Activated T-cell treated with anti-CD3 and anti-CD28 coated beads for 48 hours (primary cell): ENCODE measurements at places on chromosomes 2 and 18.

DNA sequence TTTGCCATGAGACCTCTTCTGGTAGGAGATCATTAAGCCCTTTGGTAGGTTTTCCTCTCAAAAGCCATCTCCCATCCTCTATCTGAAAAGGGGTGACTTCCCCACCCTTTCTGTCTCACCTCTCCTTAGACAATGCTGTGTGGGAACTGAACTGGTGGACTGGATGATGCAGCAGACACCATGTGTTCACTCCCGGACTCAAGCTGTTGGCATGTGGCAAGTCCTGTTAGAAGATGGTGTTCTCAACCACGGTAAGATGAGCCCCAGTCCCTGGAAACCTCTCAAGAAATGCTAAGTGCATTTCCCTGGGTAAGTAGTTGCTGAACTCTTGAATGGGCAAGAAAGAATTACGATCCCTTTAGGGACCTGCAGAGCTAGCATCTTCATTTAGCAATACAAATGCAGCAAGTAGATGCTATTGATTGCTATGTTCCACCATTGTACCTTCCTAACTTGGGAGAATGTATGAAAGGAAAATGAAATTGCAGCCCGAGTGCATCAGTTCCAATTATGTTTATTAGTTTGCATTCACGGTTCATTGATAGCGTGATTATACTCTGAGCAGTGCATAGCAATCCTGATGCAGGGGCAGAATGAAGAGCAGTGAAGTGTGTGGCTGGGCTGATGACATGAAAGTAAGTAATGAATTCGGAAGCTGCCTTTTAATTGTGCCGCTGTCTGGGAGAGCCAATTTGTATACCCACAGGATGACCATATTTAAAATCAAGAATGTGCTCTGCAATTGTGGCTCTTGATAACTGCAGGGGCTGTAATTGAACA lies 110.0 kb upstream of the MAP3K20 start:
- no peak for DNase-seq

DNA sequence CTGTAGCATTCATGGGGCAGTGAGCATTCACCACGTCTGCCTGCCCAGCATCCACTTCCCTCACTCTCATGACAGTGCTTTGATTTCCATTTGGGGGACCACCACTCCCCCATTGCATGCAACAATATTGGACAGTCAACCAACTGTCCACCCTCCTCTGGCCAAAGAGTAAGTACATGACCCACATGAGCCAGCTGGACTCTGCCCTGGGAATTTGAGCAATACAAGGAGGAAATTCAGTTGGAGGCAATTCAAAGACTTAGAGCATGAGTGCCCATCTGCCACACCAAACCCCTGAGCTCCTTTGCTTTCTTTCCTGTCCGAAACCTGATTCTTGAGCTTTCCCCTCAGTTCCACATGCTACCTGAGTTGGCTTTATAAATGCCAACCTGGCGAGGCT lies 41.7 kb upstream of the PNO1 start:
- no peak for DNase-seq

- no peak for DNase-seq
These were observed 122.8 kb downstream of the SLC4A10 start for GRCh38 chr2:161746891-161747535.

GRCh38 chr18:38198526-38198925 lies 632.9 kb upstream of the CELF4 start:
- no peak for DNase-seq

- DNase-seq, result no peak
These were observed 166.1 kb downstream of the CLIP4 start for GRCh38 chr2:29281086-29281915.

- peak; percentile 63 for DNase-seq
These were observed 167.1 kb downstream of the ZFP36L2 start for GRCh38 chr2:43059183-43059897.

GRCh38 chr2:79373358-79374130 lies 139.3 kb upstream of the CTNNA2 start:
- no peak for DNase-seq

DNA sequence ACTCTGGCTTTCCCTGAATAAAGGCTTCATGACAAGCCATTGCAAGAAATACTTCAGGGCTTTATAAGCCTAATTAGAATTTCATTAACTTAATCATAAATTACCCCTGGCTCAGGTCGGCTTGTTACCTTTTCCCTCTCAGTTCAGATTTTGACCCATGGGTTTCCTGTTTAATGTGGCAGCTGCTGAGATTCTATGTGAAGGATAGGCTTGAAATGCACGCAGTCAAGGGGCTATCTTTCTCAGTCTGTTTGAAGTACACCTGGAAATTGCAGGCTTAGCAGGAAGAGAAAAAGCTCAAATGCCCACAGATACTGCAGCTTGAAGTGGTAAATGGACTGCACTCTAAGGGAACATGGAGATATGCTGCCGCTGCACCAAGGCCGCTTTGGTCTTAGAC lies 49.4 kb downstream of the CAVIN2 start:
- DNase-seq, result no peak

- DNase-seq, result no peak
These were observed 32.2 kb downstream of the QPCT start for GRCh38 chr2:37376421-37377186.

DNA sequence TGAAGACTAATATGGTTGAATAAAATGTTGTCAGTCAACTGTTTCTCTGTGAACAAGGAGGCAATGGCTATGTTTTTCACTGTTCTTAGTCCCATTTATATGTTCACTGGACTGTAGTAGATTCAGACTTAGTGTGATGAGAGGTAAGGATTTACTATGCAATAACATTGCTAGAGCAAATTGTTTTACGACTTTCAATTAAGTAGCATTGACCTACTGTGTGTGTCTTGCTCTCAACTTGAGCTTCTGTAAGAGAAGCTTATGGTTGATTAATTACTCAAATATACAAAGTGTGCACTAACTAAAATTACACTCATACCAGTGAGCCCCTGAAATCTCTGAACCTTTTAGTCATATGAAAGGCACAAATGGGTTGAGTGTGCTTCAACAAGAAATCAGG lies 168.6 kb downstream of the RAPGEF4 start:
- DNase-seq, result no peak

DNA sequence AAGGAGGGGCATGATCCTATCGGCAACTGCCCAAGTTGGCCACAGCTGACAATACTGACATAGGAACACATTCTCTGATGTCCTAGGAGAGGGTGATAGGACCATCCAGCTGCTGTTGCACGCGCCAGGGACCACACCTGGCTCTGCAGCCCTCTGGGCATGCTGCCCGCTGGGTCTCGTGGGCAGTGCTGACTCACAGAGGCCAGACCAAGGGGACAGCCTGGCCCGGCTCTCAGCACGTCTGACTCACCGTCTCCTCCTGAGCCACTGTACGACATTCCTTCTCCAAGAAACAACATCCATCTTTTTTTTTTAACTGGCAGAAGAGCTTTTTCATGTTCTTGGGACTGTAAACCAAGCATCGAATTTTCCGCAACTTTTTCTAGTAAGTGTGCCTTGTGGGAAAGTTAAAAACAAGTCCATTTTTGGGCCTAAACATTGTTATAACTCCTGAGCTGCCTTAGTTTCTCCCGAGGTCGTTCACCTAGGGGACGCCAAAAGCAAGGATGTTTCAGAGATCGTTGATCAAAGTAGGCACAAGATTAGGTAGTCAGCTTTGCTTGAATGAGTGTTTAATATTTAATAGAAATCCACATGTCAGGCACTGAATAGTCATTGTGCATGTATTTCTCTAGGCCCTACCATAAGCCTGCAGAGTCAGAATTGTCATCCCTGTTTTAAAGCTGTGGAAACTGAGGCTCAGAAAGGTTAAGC lies 100.3 kb downstream of the TTC32 start:
- no peak for DNase-seq

DNA sequence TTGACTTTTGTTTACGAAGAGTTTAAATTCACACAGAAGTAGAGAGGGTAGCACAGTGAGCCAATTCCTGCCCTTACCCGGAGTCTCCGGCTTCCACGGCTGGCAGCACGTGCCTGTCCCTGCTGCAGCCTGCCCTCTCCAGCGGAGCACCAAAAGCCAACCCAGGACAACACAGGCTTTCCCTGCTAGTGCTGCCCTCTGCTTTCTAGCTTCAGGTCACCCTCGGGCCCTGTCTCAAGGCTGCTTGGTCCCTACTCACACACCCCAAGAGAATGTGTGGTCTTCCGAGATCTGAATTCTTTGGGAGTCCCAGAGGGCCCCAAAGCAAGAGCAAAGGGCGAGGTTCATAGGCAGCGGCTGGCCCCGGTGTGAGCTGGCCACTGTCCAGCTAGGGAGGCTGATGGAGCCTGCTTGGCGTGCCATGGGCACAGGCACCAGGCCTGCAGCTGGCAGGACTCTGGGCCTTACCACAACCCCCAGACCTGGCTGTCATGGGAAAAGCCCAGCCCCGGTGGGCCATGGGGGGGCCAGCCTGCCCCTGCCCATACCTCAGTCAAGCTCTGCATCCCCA lies 7.0 kb upstream of the HS6ST1 start:
- no peak for DNase-seq

DNA sequence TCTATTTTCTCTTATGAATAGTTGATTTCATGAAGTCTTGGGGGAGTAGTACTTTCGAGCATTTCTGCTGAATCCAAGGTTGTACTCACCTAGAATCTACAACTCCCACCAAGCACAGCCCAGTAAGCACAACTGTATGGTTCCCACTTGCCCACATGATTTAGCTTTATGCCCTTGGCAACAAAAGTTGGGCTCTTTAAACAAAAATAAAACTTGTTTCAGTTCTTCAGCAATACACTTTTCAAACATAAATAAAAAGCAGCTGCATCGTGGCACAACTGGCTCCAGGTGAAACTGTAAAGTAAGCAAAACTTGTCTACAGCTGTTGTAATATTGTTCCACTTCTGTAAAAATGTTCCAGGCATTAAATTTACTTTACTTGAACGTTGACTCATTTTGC lies 99.8 kb upstream of the FSIP2 start:
- DNase-seq, result no peak

- DNase-seq, result no peak
These were observed 17.5 kb downstream of the KIAA2012 start for GRCh38 chr2:202090530-202090929.

- no peak for DNase-seq
These were observed 14.6 kb upstream of the MCM6 start for GRCh38 chr2:135890835-135891234.

GRCh38 chr18:59985289-59985688 lies 85.5 kb downstream of the PMAIP1 start:
- DNase-seq, result no peak

DNA sequence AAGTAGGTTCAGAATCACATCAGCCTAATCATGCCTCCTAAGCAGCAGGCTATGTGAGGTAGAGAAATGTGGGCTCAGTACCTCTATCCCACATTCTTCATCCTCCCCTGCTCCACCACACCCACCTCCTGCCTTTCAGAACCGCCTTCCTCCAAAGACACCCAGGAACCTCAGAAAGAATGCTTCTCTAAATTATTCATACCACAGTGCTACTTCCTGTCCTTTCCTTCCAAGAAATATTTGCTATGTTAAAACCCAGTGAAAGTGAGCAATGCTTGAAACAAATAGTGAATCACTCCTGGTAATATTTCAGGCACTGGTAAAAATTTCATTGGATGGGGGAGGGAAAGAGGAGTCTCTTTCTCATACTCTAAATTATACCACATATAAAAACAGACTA lies 24.0 kb upstream of the CREB1 start:
- peak; percentile 15 for DNase-seq
